ENCODE measurements at places on chromosomes 6 and 20.

DNA sequence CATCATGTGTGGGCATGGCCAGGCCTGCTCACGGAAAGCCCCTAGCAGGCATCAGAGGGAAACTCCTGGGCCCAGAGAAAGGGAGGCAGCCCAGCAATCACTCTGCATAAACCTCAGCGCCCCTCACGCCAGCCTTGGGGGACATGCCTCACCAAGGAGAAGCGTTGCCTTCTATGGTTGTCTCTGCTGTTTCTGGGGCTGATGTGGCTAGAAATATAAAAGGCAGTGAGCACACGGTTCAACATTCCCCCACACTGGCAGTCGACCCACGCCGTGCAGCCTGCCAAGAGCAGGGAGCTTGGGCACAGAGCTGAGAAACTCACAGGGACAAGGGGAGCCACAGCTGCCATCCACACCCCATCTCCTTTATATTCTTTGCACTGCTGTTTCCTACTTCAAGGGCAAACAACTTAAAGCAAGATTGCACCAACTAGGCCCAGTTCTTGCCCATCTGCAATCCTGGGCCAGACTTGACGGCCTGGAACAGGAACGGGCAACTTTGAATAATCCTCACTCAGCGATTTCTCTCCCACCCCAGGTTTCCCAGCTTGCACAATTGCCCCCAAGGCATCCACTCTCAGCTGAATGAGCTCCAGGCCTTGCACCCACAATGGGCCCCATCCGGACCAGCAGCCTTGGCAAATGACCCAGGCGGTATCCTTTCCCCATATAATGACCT, 35.5 kb upstream of the FOXC1 start:
- DNase-seq, result no peak

DNA sequence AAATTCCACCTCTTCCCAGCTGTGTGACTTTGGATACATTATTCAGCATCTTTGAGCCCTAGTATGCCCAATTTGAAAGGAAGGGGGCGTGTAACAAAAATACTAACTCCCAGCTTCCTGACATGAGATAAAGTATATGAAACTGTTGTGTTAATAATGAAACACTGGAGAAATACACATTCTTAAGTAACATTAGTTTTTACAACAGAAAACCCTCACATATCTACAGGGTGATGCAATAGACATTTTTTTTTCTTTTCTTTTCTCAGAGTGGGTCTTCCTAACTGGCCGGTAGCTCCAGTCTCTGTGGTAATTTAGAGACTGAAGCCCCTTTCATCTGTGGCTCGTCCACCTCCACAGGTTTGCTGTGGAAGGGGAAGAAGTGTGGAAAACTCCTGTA, 79.5 kb downstream of the CD83 start:
- no peak for DNase-seq

DNA sequence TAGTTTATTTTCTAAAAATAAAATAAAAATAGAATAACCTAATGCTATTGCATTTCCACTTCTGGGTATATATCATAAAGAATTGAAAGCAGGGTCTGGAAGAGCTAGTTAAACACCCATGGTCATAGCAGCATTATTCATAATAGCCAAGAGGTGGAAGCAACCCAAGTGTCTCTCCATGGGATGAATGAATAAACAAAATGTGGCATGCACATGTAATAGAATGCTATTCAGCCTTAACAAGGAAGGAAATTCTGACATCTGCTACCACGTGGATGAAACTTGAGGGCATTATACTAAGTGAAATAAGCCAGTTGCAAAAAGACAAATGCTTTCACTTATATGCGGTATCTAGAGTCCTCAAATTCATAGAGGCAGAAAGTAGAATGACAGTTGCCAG, 130.8 kb downstream of the TIAM2 start:
- peak; percentile 86 for DNase-seq

DNA sequence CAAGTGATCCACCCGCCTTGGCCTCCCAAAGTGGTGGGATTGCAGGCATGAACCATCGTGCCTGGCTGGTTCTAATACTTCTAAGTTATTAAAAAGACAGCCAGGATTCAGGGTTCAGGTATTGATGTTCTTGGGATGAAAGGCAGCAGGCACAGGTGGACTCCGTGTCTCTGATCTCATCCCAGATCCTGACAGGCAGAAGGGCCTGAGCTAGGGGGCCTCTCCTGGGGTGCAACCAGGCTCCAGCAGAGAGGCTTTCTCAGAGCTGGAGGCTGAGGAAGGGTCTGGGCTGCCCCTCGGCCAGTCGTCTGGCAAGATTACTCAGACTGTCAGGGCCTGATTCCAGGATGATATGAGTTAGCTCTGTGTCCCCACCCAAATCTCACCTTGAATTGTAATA, 106.3 kb downstream of the SCML4 start:
- DNase-seq, result no peak

DNA sequence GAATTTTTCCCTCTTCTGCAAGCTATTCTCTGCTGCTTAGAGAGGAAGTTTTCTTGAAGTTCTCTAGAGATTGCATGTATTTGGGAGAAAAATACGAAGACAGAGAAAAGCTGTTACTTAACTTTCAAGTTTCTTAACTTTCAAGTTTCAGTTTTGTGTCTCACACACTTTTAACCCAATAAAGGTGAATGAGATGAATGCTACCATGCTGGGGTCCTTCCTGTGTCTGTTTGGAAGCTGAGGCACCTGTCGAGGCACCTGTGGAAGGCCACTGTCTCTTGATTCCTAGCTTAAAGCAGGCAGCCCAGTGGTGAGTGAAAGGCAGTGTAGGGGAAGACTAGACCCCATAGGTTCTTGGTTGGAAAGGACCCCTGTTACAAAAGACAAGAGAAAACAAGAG, 372.8 kb upstream of the JARID2 start:
- DNase-seq, result no peak

GRCh38 chr20:48486065-48486464, 341.7 kb downstream of the PREX1 start:
- DNase-seq, result no peak

GRCh38 chr6:1612974-1613306, 3.2 kb downstream of the FOXC1 start:
- peak; percentile 87 for DNase-seq

- peak; percentile 24 for DNase-seq
Measured at GRCh38 chr20:11137688-11138087, 463.9 kb upstream of the JAG1 start.

GRCh38 chr20:58081846-58082245, 146.6 kb downstream of the ANKRD60 start:
- peak; percentile 87 for DNase-seq

GRCh38 chr6:126650931-126651330, 311.0 kb downstream of the CENPW start:
- DNase-seq, result peak; percentile 46

DNA sequence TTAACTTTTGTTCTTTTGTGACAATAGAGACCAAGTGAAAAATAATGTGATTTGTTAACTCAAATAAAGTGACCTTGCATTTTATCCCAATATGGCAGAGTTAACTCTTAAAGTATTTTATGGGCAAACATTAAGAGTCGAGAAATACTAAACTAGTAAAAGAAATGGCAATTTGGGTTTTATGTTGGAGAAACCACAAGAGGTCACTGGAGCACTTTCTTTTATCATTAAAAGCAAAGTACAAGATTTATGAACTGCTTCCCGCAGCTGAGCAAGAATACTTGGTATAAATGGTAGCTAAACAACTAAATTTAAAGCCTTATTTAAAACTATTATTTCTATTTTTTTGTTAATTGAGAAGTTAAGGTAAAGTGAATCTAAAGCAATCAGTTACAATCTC, 33.5 kb upstream of the MCM9 start:
- peak; percentile 15 for DNase-seq

DNA sequence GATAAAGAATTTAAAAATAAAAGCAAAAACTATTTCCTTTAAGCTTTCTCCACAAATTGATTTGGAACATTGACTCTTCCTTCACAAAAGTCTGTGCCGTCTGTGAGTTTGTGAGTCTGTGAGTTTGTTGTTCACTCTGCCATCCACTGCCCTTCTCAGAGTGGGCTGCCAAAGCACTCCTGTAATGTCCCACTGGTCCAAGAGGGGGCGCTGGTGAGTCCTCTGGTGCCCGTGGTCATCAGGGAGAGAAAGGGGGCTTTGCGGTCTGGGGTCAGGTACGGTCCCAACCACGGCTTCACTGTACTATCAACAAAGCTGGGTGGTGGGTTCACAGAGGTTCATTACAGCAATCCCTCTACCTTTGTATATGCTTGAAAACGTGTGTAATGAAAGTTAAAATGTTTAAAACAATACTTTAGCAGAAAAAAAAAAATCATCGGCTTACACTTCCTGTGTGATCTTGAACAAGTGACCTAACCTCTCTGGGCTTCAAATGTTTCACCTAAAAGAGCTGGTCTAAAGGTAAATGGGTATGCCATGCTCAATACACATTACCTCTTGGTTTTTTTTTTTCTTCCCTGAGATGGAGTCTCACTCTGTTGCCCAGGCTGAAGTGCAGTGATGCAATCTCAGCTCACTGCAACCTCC, 5.6 kb upstream of the ANKRD60 start:
- peak; percentile 36 for DNase-seq

DNA sequence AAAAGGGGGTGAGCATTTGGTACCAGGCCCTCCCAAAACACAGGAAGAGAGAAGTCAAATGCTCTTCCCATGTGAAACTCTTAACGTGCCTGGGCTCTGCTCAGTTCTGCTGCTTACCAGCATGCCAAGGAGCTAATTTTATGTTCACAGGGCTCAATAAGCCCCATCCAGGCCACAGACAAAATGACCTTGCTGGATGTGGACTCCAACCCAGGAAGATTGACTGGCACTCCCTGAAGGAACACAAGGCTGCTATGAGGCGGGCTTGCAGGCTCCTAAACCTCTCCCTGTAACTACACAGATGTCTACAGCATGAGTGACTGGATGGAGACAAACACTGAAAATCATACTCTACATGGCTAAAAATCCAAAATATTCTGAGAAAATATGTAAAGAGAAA, 50.6 kb downstream of the CHD6 start:
- no peak for DNase-seq

GRCh38 chr6:21992178-21992967, 304.5 kb downstream of the PRL start:
- DNase-seq, result peak; percentile 85

- peak; percentile 99 for DNase-seq
Measured at GRCh38 chr6:146913842-146914488, 290.3 kb upstream of the STXBP5 start.

- peak; percentile 39 for DNase-seq
Measured at GRCh38 chr20:49880177-49880576, 35.2 kb downstream of the SPATA2 start.

- peak; percentile 20 for DNase-seq
Measured at GRCh38 chr6:168877821-168878282, 375.8 kb downstream of the THBS2 start.

DNA sequence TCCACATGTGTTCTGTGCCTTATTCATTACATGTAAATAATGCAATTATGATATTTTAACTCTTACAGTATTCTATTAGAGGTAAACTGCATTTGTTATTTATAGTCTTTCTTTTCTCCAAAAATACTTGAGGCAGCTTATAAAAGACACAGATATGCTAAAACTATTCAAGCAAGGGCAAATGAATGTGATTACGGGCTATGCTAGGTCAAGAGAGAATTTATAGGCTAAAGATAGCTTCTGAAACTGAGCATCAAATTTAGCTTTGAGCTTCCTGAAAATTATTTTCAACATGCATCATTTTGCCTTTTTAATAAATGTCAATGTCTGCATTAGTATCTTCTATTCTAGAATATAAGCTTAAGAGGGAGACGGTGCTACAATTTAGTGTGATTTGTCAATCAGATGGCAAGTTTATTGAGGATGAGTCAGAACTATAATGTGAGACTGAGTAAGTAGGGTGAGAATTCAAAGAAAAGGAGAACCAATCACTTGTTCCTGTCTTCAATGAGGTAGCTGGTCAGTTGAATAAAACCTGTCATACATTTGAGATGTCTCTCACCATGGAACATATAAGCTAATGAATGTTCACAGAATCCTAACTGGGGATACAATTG, 669.4 kb upstream of the CITED2 start:
- peak; percentile 79 for DNase-seq

DNA sequence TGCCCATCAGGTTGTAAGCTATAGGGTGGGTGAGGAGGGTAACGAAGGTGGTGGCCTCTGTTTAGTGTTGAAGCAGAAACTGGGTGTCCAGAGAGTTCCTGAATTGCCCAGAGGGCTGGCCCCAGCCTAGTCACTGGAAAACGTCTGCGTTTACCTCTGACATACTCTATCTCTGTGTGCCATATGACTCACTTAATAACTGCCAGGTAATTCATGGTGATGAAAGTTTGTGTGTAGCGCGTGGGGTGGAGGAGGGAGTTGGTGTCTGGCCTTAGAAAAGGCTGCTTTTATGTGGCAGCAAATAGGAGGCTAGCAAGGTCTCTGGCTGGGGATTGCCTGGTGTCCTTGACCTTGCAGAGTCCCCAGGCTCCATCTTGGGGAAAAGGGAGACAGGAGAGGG, 47.3 kb downstream of the SLC35D3 start:
- no peak for DNase-seq

- DNase-seq, result no peak
Measured at GRCh38 chr6:99739526-99739925, 132.9 kb downstream of the PRDM13 start.

- DNase-seq, result no peak
Measured at GRCh38 chr20:24959591-24960301, 10.7 kb downstream of the CST7 start.

DNA sequence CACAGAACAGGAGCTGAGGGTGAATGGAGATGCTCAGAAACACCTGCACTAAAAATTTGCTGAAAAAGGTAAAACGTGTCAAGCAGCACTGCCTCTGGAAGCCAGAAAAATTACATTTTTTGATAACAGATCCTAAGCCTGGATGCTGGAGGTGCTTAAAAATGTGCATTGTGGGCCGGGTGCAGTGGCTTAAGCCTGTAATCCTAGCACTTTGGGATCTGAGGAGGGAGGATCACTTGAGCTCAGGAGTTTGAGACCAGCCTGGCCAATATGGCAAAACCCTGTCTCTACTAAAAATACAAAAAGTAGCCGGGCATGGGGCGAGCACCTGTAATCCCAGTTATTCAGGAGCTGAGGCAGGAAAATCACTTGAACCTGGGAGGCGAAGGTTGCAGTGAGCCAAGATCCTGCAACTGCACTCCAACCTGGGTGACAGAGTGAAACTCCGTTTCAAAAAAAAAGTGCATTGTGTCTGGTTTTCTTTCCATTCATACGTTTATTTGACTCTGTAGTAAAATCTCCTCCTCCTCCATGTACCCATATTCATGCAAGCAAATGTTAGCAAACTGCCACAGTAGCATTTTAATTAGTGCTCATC, 587 bp upstream of the BTN3A1 start:
- DNase-seq, result no peak

DNA sequence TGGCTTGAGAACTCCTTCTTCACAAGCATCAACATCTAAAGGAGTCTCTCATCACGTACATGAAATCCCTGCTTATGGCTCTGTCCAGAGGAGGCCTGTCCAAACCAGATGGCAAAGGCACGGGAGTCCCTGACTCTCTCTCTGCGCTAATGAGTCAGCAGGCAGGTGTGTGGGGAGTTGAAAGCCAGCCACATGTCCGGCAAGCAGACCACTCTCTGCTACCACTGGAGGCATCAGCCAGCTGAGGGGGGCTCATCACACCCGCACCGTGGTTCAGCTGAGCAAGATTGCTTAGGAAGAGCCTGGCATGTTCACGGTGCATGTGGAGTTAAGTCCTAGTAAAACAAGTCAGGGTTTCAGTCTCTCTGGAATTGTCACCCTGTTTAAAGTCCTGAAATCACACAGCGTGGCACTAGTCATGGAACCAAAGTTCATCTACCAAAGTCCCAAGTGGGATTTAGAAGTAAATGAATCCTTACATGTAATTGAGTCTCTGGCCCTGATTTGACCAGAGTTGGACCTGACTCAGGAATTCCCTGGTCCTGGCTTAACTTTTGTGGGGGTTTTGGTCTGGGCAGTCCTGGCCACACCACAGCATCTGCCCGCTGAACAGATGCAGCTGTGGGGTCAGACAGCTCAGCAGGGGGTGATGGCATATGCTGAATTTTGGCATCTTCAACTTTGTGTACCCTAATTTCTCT, 155.2 kb upstream of the RIN2 start:
- no peak for DNase-seq

Measured in EH (cell line).